ENCODE measurements at places on chromosomes 11 and 22. TPM values are rescaled to one million over a fixed set of nuclear protein-coding genes. Genes with fewer than 3 reads are reported as not detected.

The MOGAT2 gene
- total RNA-seq = not detected

The TSSC4 gene
- total RNA-seq = 98.2 TPM

The KCNQ1 gene
- total RNA-seq = 1.4 TPM

- H3K27me3 ChIP-seq = peaks cover 3% of the 10 kb centered on the region
- peaks cover 4% of the 10 kb centered on the region for H3K4me1 ChIP-seq
- H3K27ac ChIP-seq = no peak overlapping the region
- H3K4me3 ChIP-seq = no peak overlapping the region
Observed at GRCh38 chr22:44127356-44127755, 53.4 kb upstream of the PARVG start.

GRCh38 chr11:94780432-94780831 lies 12.3 kb downstream of the AMOTL1 start:
- H3K27me3 ChIP-seq = no peaks in the 10 kb centered on the region
- H3K36me3 ChIP-seq = no peaks in the 10 kb centered on the region
- H3K4me1 ChIP-seq = peaks cover 19% of the 10 kb centered on the region
- no peak for DNase-seq
- H3K4me3 ChIP-seq = peak overlapping the region; percentile 28

DNA sequence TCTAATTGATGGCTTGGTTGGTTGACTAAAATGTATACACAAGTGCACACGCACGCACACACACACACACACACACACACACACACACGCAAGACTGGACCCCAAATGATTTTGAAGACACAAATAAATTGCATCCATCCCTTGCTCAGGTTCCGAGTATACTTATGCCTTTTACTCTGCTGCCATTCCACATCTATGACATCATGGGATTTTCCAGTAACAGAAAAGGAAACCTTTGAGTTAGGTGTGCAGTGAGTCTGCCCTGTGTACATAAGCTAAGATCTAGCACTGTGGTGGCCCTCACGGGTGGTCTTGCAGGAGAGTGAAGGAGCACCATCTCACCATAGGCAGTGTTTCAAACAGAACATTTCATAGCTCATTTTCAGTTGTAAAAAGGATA lies 20.5 kb upstream of the LARGE1 start:
- no peak for DNase-seq
- H3K4me3 ChIP-seq = no peak overlapping the region
- H3K4me1 ChIP-seq = no peaks in the 10 kb centered on the region

DNA sequence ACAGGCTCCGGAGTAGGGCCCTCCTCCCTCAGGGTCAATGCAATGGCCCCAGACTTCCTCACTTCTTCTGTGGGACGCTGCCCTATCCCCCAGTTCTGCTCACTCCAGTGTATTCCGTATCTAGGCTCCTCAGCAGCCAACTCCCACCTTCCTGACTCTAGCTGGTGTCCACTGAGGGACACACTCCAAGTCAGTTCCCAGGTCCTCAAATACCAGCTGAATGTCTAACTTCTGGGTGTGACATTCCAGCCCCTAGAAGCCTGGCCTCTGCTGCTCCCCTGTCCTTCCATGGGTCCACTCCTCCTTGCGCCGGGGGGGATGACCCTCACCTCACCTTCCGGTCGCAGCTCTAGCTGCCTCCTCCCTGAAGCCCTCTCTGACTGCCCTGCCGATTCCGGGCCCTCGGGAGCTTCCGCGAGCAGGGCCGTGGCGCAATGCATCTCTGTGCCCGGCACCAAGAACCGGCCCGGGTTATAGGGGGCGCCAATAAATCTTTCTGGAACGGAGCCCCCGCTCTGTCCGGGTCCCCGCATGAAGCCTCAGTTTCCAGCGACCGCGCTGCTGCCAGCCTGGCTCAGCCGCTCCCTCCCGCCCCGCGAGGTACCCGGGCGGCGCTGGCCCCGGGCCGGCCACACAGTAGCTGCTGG lies 15.4 kb downstream of the BAD start:
- peak overlapping the region; percentile 100 for H3K4me3 ChIP-seq
- H3K36me3 ChIP-seq = no peaks in the 10 kb centered on the region
- no peaks in the 10 kb centered on the region for H3K27me3 ChIP-seq
- peak overlapping the region; percentile 99 for H3K27ac ChIP-seq

DNA sequence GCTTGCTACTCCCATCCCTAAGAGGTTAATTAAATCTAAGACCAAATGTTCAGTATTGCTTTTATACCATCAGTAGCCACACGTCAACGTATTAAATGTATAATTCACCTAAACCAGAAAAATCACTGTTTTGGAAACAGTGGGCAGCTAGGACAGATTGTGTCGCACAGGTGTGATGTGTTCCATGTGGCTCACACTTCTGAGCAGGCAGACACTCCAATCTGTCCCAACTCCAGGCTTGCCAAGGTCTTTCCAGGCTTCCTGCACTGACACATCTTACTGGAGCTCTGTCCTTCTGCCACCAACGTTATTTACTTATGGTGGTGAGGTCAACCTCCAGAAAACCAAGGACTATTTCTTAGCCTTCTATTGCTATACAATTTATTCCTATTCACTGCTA lies 11.4 kb downstream of the SIAE start:
- no peak overlapping the region for H3K27ac ChIP-seq
- no peak for DNase-seq
- no peak overlapping the region for H3K4me3 ChIP-seq

- no peak overlapping the region for H3K27ac ChIP-seq
- peaks cover 11% of the 10 kb centered on the region for H3K4me1 ChIP-seq
- DNase-seq = no peak
- H3K36me3 ChIP-seq = no peaks in the 10 kb centered on the region
Observed at GRCh38 chr11:76690736-76691135, 20.2 kb upstream of the LRRC32 start.

- H3K27me3 ChIP-seq = no peaks in the 10 kb centered on the region
- peak overlapping the region; percentile 98 for H3K4me3 ChIP-seq
- peak overlapping the region; percentile 95 for H3K27ac ChIP-seq
- peak; percentile 67 for DNase-seq
Observed at GRCh38 chr11:128522943-128523518, 64.3 kb downstream of the ETS1 start.

DNA sequence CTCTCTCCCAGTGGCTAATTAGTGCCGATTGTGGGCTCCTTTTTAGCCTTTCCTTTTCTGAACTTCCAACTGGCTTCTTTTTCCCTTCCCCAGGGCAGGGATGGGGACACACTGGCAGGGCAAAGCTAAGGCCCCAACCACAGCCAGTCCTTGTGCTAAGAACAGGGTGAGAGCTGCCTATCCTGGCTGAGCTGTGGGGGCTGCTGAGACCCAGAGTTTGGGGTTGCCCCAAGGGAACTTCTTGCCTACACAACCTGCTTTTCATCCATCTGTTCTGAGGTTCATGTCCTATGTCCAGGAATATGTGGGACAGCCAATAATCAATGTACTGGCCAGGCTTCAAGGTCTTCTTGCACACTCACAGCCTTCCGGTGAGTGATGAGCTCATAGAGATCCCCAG lies 10.0 kb upstream of the TPBGL start:
- no peaks in the 10 kb centered on the region for H3K36me3 ChIP-seq
- H3K27ac ChIP-seq = no peak overlapping the region
- no peak overlapping the region for H3K4me3 ChIP-seq
- peaks cover 2% of the 10 kb centered on the region for H3K4me1 ChIP-seq
- peaks cover 18% of the 10 kb centered on the region for H3K27me3 ChIP-seq
- no peak for DNase-seq

DNA sequence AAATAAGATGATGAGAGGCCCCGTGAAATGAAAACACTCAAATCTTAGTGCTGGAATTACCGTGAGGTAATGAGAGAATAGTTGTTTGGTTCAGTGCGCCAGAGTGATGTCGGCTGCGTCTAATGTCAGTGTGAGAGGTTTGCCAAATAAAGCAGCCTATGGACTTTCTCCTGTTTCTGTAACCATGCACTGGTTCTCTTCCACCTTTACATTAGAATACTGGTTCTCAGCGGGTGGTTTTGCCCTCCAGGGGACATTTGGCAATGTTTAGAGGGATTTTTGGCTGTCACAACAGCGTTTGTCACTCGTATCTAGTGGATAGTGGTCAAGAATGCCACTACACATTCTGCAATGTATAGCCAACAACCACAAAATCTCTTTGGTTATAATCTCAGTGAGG lies 1.1 kb downstream of the OOSP4B start:
- no peaks in the 10 kb centered on the region for H3K27me3 ChIP-seq
- no peaks in the 10 kb centered on the region for H3K4me1 ChIP-seq
- H3K36me3 ChIP-seq = no peaks in the 10 kb centered on the region
- H3K27ac ChIP-seq = no peak overlapping the region
- H3K4me3 ChIP-seq = no peak overlapping the region

GRCh38 chr11:86669424-86669823 lies 3.0 kb downstream of the ME3 start:
- no peak overlapping the region for H3K27ac ChIP-seq
- H3K4me3 ChIP-seq = no peak overlapping the region

Data from natural killer cell treated with Interleukin-12 subunit alpha and Interleukin-12 subunit beta and Interleukin-15 and Interleukin-18, amount 100 ng/mL, for 72 hours (primary cell).